ENCODE measurements at places on chromosomes 4 and X.

DNA sequence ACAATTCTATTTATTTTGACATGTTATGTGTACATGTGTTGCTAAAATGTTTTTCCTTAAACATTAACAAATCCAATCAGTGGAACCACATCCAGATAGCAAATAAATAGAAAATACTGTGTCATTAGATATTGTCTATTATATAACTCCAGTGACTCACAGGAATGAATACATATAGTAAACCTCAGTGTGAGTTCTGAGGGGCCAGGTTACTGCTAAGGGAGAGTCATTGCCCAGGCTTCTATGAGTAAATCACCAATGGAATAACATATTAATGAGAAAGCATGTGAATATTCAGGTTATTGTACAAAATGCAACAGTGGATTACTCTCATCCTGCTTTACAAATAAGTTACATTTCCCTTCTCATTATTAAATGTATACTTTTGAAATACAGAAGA, 27.2 kb downstream of the TACR3 start:
- no peak for DNase-seq

GRCh38 chrX:46841346-46841745, 4.5 kb downstream of the RP2 start:
- DNase-seq: no peak

DNA sequence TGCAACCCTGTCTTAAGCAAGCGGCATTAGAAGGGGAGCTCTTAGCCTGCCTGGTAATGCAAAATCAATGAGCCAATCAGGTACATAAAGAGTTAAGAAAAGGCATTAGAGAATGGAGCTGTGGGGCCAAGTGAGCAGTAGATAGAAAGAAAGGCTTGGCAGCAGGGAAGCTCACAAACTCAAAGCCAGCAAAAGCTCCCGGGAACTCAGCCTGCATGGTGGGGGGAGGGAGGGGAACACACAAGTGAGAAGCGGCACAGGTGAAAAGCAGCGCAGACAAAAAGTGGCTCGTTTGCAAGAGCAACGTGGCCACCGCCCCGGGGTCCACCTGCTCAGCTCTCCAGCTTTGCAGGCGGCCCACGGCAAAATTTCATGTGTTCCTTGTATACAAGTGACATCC, 818.5 kb downstream of the FAM133A start:
- no peak for DNase-seq

DNA sequence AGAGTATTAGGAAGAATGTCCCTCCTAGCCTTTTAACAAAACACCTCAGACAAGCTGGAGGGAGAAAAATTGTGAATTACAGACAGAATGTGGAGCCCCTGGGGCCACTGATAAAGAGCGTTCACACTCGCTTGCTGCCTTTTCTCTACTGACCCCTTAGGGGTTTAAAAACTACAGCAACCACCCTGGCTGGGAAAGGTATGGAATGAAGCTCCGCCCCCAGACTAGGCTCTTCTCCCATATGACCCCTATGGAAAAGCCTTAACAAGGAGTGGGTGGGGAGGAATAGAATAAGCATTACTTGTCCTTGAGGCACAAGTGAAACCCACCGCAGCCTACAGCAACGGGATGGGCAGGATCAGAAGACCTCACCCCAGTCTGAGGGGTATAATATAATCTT, 26.3 kb downstream of the ANKRD50 start:
- DNase-seq: no peak

DNA sequence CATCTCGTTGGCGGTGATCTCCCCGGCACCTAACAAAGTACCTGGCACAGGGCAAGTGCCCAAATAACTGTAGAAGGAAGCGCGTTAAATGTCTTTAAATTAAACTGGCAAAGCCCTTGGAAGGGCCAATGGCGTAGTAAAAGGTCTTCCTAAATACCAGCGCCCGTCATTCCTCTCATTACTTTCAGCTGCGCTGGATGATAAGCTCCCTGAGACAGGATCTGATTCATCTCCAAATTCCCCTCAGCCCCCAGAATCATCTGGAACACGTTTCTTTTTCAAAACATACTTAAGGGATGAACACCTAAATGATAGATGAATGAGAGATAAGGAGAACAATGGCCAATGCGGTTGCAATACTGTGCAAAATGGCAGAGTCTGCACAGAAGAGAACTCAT, 95.1 kb downstream of the AFAP1 start:
- DNase-seq: no peak

All from activated CD4-positive, alpha-beta T cell treated with anti-CD3 and anti-CD28 coated beads, Interleukin-2, amount 50 U/mL, for 48 hours (primary cell).